ENCODE measurements at places on chromosomes 5 and 9. TPM values are rescaled to one million over a fixed set of nuclear protein-coding genes. Genes with fewer than 3 reads are reported as not detected.

GRCh38 chr5:168014433-168015123, 276.9 kb upstream of the WWC1 start:
- DNase-seq, result no peak

- DNase-seq, result no peak
Observed at GRCh38 chr9:105158898-105159297, 85.6 kb upstream of the SLC44A1 start.

MPDZ gene
- polyA plus RNA-seq, result 77.2 TPM

DNA sequence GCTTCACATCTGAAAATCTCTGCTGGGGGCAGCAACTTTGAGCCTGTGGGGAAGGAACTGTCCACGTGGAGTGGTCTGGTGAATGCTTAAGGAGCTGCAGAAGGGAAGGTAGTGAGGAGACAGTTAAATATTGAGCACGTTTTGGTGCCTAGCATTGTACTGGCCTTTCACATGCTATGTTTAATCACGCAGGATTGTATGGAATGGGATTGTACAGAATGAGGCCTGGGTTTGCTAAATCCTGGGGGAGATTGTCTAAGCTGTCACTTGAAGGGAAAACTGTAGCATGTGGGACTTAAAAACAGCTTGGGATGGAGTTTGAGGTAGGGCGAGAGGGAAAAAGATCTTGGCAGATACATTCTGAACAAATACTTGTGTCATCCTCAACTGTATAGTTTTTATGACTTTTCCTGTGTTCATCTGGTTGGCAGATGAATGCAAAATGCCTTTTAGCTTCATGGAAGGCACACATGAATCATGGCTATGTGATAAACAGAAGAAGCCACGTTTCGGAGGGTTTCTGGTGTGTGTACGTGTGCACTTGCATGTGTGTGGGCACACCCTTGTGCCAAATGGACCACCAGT, 106.6 kb downstream of the TMC1 start:
- DNase-seq, result no peak

ARHGEF39 gene
- polyA plus RNA-seq, result 19.7 TPM

GRCh38 chr9:94672811-94673487, 33.6 kb upstream of the FBP1 start:
- no peak for DNase-seq

GRCh38 chr5:40346901-40347300, 332.8 kb upstream of the PTGER4 start:
- no peak for DNase-seq

DNA sequence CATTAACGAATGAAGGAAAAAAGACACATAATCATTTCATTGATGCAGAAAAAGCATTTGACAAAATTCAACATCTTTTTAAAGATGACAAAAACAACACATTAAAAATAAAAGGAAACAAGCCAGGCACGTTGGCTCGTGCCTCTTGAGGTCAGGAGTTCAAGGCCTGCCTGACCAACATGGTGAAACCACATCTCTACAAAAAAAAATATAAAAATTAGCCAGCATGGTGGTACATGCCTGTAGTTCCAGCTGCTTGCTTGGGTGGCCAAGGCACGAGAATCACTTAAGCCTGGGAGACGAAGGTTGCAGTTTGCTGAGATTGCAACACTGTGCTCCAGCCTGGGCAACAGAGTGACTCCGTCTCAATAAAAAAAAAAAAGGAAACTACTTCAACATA, 77.0 kb downstream of the ERCC6L2 start:
- no peak for DNase-seq

- no peak for DNase-seq
Observed at GRCh38 chr5:147481874-147482705, 27.8 kb downstream of the DPYSL3 start.

RGS7BP gene
- polyA plus RNA-seq, result 29.7 TPM

GRCh38 chr5:21711866-21712758, 1141.0 kb downstream of the CDH12 start:
- DNase-seq, result peak; percentile 11

DNA sequence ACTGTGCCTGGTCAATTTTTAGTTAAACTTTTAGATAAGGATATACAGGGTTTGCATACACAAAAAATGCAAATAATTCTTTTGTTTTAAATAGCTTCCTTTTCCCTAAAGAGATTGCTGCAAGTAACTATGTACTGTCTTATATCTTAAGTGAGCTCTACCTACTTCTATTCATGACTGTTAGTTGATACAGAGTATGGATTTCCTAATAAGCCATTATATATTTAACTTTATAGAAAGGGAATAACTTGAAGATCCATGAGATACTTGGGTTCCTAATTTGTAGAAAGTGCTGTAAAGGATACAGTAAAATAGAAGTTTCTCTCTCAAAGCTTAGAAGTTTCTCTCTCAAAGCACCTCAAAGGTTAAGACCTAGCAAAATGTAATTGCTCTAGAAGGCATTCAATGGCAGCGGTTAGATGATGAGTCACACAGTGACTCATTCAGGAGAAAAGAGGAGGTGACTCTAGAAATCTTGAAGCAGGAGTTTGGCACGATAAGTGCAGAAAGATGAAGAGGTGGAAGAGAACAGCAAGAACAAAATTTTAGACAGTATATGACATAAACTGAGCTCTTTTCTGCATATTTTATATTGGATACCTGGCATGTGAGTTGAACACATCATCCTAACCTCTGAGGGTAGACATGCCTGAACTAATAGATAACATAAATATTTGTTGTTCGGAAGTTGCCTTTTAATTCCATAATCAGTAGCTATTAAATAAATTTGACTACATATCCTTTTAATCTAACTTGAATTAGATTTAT, 5.5 kb upstream of the DNAJC21 start:
- no peak for DNase-seq

DNA sequence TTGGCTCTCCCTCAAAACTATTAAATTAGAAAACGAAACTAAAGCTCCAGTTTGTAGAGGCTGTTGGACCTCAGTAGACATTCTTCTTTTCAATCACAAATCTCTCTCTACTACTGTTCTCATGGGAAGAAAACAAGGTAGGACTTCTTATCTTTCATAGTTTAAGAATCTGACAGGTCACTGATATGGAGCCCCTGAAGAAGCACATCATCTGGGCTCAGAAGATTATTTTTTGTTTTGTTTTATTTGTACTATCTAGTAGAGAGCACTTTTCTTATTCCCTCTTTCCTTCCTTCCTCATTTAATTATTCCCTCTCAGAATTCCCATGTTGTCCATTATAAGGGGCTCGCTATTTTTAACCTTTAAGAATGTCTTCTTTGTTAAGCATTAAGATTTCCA, 26.3 kb downstream of the STARD4 start:
- DNase-seq, result peak; percentile 9

- no peak for DNase-seq
Observed at GRCh38 chr5:40646266-40646665, 33.4 kb upstream of the PTGER4 start.

DNA sequence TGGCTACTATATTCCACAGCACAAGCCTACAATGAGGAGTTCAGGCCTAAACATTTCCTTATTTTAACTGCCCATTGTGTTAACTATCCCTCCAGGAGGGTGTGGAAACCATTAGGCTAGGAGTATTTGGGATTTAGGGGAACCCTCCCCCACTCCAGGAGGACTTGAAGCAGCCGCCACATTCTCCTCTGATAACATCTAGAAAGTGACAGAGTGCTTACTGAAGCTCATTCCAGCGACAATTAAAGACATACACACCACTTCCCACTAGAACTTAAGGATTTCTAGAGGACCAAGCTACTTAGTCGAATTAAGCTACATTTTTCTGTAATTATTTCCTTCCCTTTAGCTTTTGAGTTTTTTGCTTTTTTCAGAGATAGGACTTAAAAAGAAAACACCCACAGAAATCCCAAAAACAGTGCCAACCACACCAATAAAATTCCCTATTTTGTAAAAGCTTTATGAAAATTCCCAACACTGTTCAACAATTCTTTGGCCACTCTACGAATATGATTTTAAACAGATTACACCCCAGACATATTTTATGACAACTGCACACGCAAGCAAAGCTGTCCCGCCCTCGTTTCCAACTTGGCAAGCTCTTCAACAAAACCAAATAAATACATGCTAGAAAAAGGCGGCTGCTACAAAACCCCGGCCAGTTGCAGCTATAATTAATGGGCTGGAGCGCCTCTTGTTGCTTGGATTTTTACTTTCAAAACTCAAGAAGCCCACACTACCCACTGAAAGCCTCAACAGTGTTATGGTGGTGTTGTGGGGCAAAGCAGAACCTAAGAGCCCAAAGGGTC, 4.5 kb downstream of the ROR2 start:
- peak; percentile 85 for DNase-seq

GM2A gene
- 29.6 TPM for polyA plus RNA-seq

DNA sequence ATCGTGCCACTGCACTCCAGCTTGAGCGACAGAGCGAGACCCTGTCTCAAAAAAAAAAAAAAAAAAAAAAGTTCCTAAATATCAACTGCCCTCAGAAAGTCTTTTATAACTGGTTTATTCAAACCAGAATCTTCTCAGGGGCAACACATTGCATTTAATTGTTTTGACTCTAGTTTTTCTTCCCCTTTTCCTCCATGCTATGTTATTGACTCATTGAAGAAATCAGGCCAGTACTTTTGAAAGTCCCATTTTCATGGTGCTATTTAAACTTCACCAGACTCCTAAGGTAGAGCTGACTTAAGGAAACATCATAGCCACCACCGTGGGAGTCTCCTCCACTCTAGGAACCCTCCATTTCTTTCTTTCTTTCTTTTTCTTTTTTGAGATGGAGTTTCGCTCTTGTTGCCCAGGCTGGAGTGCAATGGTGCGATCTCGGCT, 83.1 kb upstream of the IL6ST start:
- no peak for DNase-seq

DNA sequence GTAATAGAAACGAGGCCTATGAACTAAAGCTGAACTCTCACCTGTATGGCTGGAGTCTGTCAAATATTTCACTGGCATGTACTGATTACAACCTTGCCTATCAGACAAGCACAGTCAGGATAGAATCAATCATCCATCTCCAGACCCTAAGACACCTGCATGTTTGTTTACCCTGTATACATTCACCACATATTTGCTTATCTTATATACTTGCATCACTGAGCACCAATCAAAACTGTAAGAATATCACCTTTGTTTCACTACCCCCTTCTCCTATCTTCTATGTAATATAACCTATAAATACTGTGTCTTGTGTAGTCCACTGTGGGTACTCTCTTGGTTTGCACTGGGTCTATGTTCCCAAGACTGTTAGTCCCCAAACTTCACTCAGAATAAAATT, 1085.7 kb downstream of the TAF11L14 start:
- DNase-seq, result no peak

DNA sequence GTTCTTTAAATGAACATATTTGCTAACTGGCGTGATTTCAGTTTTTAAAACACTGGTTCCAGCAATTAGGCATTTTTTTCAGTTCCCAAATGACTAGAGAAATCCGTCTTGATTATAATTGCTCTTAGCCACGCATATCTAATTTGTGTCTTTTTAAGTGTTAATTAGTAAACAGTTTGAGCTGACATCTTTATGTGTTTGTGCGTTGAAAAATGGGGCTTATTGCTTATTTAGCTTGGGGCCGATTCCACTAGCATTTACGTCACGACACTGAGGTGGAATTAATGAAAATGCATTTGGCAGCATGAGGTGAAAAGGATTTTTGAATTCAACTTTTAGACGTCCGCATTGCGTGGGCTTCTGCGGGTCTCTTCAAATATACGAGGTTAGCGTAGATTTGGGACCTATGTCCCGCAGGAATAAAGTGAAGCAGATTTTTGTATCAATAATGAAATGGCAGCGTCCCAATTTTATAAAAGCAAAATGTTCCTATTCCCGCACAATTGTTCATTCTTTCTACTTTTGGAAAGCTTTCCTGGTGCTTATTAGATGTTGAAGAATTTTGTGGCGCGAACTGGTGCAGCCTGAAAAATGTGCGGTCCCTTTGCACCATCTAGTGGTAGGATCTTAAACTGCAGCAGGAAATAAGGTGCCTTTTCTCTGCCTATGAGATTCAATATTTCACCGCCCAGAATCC, 122.7 kb upstream of the LMX1B start:
- DNase-seq, result peak; percentile 53

DNA sequence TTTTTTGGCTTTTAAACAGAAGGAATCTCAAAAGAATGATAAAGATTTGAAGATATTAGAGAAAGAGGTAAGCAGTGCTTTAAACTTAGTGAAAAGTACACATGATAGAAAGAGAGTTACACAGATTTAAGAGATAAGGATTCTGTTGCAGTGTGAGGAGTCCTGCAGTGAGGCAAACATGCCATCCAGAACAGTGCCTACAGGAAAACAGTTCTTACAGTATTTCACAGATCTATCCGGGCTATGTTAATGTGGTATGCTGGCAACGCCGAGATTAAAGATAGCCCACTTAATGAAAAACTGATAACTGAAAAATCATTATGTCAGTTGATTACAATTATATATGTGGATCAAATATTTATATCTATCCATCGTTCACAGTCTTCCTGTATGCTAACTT, 7.2 kb downstream of the HMMR start:
- DNase-seq, result no peak

CBY3 gene
- 0.49 TPM for polyA plus RNA-seq

- no peak for DNase-seq
Observed at GRCh38 chr9:133587051-133587450, 22.1 kb downstream of the FAM163B start.

DNA sequence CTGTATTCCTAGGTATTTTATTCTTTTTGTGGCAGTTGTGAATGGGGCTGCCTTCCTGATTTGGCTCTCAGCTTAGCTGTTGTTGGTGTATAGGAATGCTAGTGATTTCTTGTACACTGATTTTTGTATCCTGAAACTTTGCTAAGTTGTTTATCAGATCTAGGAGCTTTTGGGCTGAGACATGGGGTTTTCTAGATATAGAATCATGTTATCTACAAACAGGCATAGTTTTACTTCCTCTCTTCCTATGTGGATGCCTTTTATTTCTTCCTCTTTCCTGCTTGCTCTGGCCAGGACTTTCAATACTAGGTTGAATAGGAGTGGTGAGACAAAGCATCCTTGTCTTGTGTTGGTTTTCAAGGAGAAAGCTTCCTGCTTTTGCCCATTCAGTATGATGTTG, 129.9 kb downstream of the DMXL1 start:
- no peak for DNase-seq

GRCh38 chr5:111353035-111353434, 128.9 kb downstream of the CAMK4 start:
- no peak for DNase-seq

GRCh38 chr9:99057665-99058625, 47.0 kb upstream of the TGFBR1 start:
- no peak for DNase-seq

DNA sequence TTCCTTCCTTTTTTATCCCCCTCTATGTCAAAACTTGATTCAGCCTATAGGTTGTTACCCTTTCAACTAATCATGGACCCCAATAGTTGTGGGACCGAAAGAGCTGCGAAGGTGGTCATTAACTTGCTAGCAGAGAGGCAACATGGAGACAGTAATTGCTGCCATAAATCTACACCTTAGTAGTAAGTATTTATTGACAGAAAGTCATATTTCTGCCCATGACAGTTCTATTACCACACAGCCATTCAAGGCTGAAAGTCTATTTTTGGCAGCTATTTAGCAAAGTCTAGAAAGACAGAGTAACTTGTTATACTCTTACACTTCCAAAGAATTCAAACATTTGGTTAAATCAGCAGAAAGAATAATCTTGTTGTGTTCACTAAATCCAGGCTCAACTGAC, 236.2 kb downstream of the PRELID2 start:
- no peak for DNase-seq

GRCh38 chr5:146338774-146339714, at the start of gene POU4F3:
Gene POU4F3 (plus strand): TSS chr5:146338839. CDS start chr5:146339113, 274 bp downstream.
- no peak for DNase-seq

PCDHGA5 gene
- 4.5 TPM for polyA plus RNA-seq

GRCh38 chr9:105146677-105147076, 97.8 kb upstream of the SLC44A1 start:
- DNase-seq, result no peak

- no peak for DNase-seq
Observed at GRCh38 chr9:16023446-16023845, 470.6 kb downstream of the CCDC171 start.

GRCh38 chr9:92504881-92505280, 22.6 kb upstream of the ASPN start:
- no peak for DNase-seq

Measured in right lung (tissue), 10 donors.